ENCODE measurements at places on chromosomes 11 and 22. TPM values are rescaled to one million over a fixed set of nuclear protein-coding genes. Genes with fewer than 3 reads are reported as not detected.

The HBE1 gene
- 15.3 TPM for polyA plus RNA-seq

The KDM4E gene
- 0.11 TPM for polyA plus RNA-seq

The LDHAL6A gene
- 0.15 TPM for polyA plus RNA-seq

GRCh38 chr11:71370895-71371673 is 77.1 kb downstream of the DHCR7 start:
- H3K4me1 ChIP-seq = peaks cover 10% of the 10 kb centered on the region
- peaks cover 8% of the 10 kb centered on the region for H3K27me3 ChIP-seq
- no peaks in the 10 kb centered on the region for H3K36me3 ChIP-seq
- H3K27ac ChIP-seq = no peak overlapping the region
- DNase-seq = peak; percentile 30
- H3K4me3 ChIP-seq = no peak overlapping the region

DNA sequence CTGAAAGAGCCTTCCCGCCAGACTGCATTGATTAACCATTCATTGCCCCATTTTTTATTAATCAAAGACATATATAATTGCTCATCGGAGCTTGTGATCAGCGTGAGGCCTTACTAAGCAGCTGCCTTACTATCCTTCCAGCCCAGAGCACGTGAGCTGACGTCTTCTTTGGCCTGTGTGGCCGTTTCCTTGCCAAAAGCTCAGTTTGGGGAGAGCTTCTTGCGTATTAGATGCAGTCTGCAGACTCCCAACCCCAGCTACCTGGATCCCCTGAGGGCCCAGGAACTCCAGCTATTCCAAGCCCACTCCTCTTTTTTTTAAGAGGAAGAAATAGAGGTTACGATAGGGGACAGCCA is 784 bp upstream of the SLC43A3 start:
- H3K4me1 ChIP-seq = peaks cover 52% of the 10 kb centered on the region
- H3K36me3 ChIP-seq = peaks cover 12% of the 10 kb centered on the region
- H3K4me3 ChIP-seq = no peak overlapping the region
- H3K27me3 ChIP-seq = no peaks in the 10 kb centered on the region

Data from muscle of leg (tissue), 16 donors.